ENCODE measurements at places on chromosomes 13 and 19. TPM values are rescaled to one million over a fixed set of nuclear protein-coding genes. Genes with fewer than 3 reads are reported as not detected.
A peak's percentile ranks its signal among the peaks of the same experiment; 100 is the strongest.

DNA sequence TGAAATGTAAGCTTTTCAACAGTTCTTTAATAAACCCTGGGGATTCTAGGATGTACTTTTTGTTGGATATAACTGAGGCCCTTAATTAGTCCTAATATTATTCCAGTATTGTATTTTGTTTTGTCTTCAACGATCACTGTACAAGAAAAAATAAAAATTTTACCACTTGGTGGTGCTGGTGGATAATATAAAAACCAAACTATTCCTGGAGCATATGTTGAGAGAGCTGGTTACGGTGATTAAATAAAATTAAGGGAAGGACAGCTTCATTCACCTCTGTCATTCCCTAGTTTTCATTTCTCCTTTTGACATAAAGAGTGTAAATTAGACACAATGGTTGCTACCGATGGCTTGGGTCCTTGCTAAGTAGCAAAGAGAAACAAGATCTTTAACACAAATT is 598.6 kb upstream of the PCDH20 start:
- DNase-seq, result no peak

GRCh38 chr19:51462681-51463080 is 4.4 kb upstream of the SIGLEC8 start:
- no peak for DNase-seq

DNA sequence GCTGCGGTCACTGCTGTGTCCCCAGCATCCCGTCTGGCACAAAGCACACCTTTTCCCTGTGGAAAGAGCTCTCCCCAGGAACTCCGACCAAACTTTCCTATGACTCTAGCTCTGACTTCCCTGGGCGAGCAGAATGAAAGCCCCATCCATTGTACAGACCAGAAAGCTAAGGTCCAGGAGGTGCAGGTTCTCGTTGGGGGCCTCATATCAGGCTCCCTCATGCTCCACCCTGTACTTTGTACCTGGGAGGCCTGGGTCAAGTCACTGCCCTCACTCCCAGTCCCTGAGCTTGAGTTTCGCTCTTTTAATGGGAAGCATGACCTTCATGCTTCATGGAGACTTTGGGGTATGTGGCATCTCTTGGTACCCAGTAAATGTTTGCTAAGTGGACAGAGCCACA is 18.4 kb downstream of the CYTH2 start:
- DNase-seq, result no peak

The REEP6 gene
- 2.0 TPM for total RNA-seq

The SIGLEC14 gene
- not detected for total RNA-seq

GRCh38 chr19:56972291-56972841 is 131.8 kb upstream of the PEG3 start:
- no peak for DNase-seq

DNA sequence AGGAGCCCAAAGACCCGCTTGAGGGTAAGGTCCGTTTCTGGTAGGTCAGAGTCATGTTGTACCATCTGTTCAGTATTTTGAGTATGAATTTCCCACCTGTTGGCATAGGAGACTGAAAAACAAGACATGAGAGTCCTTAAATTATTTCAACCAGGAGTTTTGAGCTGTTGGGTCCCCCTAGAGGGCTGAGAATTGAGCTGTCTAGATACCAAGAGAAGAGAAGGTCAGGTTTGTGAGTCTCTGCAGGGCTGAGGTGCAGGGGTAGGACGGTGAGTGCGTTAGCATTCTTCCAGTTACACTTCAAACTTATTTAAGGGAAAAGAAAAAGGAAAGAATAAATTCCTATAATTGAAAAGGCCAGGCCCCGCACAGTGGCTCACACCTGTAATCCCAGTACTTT is 5.0 kb downstream of the CBLC start:
- no peak for DNase-seq

DNA sequence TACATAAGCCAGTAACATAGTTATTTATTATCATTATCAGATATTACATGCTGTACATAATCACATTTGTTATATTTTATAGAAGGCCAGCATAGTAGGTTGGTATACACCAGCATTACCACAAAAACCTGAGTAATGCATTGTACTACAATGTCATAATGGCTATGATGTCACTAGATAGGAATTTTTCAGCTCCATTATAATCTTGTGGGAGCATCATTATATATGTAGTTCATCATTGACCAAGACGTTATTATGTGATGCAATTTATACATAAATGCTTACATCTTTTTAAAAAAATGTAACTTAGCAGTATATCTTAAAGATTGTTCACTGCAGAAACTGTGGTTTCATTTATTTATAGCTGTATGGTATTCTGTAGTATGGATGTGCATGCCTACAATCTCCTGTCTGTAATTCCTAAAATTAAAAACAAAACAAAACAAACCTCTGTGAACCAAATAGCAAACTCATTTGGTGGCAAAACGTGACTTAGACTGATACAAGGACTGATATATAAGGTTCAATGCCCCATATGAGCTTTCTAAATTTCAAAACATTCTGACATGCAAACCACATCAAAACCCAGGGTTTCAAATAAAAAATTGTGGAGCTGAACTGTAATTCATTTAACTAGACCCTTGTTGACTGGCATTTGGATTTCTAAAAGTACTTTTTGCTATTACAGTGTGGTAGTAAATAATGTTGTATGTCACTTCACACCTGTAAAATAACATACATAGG is 250.9 kb downstream of the DLEU7 start:
- DNase-seq, result no peak

DNA sequence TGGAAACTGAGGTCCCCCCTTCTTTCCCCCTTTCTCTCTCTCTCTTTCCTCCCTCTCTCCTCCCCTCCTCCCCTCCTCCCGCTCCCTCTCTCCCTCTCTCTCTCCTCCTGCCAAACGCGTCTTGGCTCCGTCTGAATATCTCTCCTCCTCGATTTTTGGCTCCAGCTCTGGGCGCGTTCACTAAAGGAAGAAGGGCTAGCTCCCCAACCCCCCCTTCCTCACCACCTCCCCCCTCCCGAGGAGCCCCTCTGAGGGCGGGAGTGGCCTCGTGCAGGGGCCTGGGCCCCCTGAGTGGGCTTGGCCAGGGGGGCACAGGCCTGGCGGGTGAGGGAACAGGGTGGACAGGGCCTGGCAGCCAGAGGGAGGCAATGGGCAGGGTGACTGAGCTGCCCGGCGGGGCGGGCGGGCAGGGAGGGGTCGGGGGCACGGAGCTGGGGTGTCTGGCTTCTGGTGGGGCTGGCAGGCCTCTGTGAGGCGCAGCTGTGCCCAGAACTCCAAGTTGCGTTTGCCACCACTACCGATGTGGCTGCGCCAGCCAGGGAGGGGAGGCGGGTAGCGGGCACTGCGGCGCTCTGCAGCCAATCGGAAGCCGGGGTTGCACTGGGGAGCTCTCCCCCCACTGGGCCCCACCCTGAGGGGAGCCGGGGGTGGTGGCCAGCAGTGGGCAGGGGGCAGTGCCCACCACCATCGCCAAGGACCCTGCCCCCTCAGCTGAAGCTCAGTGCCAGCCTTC is 7.1 kb downstream of the NFIX start:
- no peak for DNase-seq

- DNase-seq, result no peak
Measured at GRCh38 chr19:46571495-46571894, 29.6 kb upstream of the CALM3 start.

- peak; percentile 62 for DNase-seq
Measured at GRCh38 chr19:53365899-53366493, 491 bp downstream of the ZNF525 start.

- no peak for DNase-seq
Measured at GRCh38 chr13:89584058-89584620, 1763.3 kb upstream of the MIR17HG start.

The CGB8 gene
- total RNA-seq, result not detected

DNA sequence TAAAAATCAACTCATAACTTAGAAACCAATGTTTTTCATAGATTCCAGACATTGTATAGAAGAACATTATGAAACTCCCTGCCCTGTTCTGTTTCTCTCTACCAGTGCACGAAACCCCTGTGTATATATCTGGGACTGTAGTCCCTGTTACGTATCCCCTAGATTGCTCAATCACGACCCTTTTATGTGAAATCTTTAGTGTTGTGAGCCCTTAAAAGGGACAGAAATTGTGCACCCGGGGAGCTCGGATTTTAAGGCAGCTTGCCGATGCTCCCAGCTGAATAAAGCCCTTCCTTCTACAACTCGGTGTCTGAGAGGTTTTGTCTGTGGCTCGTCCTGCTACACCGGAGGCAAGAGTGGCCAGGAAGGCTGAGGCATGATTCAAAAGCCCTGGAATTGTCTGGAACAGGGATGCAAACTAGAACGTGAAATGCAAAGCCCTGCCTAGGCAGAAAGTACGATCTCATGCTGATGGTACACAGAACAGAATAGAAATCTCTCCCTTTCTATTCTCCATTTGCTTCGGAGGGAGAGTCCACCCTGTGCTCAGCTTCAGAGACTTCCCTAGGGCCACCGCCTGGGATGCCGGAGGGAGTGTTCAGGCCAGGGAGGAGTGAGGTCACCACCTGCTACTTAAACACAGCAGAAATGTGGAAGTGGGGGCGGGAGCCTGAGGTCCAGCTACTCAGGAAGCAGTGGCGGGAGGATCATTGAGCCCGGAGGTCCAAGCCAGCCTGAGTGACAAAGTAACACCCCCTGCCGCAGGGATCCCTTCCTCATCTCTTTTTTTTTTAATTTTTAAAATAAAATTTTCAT is 758 bp upstream of the ZNF888 start:
- peak; percentile 77 for DNase-seq

The KLHL1 gene
- not detected for total RNA-seq

GRCh38 chr13:110387451-110388107 is 80.5 kb downstream of the COL4A2 start:
- DNase-seq, result peak; percentile 55

Measured in mucosa of descending colon (tissue), 3 donors.